ENCODE measurements at places on chromosomes 13 and 19.

DNA sequence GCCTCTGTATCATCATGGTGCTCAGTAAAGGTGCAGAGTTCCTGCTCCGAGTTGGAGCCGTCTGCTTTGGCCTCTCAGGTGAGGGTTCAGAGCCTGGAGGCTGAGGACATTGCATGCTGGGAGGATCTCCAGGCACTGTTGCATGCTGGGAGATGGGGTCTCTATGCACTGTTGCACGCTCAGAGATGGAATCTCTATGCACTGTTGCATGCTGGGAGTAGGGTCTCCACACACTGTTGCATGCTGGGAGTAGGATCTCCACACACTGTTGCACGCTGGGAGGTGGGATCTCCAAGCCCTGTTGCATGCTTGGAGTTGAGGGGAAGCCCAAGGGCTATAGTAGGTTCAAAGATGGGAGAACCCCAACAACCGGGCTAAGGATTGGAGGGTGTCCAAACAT lies 8.3 kb downstream of the CACNG6 start:
- DNase-seq = no peak

DNA sequence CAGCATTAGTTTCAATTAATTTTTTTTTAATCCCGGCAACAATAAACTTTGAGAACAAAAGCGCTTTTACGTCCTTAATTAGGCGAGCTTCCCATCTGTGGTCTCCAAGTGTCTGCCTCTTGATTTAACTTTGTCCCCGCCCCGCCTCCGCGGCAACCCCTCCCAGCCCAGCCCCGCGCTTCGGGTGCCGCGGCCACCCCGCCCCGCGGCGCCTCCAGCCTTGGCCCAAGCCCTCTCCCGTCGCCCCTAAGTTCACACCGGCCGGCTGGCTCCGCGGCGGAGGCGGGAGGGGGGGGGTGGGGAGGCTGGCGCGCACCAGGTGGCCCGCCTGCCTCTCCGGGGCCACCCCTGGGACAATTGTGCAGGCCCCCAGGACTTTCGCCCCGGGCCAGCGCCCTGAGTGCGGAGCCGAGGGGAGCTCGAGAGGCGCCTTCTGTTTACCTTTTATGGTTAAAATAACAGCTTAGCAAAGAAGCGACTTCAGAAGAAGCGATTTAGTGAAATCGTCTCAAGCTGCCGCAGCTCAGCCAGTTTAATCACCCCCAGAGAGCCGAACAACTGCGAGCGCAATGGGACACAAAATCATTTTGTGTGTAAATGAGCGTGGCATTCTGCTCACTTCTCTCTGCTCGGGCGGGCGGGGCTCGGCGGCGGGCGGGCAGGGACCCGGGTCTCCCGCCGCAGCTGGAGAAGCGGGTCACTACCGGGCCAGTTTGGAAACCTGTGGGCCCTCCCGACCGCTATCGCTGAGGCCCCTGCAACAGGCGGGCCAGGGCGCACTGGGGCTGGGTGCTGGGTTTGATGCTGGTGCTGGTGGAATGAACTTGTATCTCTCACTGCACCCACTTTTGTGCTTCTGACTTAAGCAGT lies 1.4 kb downstream of the KCTD15 start:
- no peak for DNase-seq

- DNase-seq = no peak
These were observed 118.0 kb downstream of the KL start for GRCh38 chr13:33134213-33134612.

DNA sequence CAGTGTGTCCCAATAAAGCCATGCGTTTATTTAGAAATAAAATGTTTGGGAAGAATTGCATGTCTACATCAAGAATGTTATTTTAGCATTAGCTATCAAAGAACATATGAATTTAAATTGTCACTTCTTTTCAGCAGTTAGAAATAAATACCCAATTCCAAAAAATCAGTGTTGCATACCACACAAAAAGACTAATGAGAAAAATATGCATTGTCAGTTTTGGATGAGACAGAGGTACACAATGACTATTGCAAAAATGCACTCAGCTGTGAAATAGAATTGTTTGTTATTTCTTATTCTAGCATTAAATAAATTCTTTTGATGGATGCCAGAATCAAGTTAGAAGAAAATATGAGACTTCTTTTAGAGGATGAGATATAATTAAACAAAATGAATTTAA lies 833.9 kb downstream of the SLITRK1 start:
- no peak for DNase-seq

GRCh38 chr19:7636691-7637373 lies at the start of gene STXBP2:
STXBP2 (plus strand) TSS chr19:7637110; CDS start chr19:7637150, 40 bp downstream.
- DNase-seq = peak; percentile 13

DNA sequence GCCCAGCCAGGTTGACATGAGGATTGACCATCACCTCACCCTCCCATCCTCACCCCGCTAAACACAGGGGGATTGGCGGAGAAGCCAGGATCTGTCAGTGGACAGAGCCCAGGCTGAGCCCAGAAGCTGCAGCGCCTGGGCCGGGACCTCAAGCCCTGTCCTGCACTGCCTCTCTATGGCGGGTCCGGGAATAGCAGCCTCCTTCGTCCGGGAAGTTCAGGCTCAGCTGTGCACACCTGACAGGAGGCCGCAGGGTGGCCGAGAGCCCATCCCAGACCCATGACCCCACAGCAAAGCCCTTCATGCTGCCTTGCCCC lies 67.8 kb downstream of the SPACA7 start:
- peak; percentile 6 for DNase-seq

GRCh38 chr13:53200498-53201453 lies 172.2 kb downstream of the OLFM4 start:
- DNase-seq = no peak

DNA sequence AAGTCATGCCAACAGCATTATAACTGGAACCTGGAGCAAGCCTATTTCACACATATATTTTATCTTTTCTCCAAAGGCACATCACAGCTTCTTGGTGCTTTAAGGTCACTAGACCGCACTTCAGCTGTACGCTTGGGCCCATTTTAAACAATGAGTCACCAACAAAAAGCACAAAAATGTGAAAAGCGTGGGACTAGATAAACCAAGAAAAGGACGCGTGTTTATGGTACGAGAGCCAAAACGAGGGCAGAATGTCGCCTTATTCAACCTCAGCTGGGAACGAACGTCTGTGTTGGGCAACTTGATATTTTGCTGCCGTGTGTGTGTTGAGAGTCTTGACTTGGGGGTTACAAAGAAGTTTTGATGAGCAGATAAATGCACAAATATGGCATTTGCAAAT lies 9.2 kb upstream of the EHD2 start:
- no peak for DNase-seq

DNA sequence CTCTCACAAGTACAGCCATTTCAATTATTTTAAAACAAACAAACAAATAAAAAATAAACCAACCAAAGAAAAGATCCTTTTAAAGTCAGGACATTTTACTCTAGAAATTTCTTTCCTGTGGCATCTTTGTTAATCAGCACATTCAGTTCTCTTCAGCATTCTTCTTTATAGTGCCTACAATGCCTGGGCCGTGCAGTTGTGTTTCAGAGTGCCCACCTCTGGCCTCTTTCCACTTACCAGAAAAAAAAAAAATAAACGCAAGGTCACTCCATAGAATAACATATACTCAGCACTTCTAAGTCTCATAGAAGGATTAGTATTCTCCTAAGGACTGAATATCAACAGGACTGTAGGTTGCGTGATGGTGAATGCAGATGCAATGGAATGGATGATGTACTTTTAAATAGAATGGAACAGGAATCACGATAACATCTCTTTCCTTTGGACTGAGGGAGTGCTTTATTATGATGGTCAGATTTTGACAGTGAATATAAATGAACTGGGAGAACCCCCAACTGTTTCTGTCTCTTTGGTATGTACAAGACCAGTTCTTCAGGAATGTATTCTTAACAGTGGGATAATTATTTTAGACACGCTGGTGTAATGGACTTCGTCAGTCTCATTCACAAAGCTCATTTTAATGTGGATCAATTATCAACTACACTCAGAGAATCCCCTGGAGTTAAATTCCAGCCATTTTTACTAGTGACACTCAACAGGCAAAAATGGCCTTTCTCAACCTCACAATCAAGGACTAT lies 125.0 kb upstream of the NBEA start:
- DNase-seq = peak; percentile 10

DNA sequence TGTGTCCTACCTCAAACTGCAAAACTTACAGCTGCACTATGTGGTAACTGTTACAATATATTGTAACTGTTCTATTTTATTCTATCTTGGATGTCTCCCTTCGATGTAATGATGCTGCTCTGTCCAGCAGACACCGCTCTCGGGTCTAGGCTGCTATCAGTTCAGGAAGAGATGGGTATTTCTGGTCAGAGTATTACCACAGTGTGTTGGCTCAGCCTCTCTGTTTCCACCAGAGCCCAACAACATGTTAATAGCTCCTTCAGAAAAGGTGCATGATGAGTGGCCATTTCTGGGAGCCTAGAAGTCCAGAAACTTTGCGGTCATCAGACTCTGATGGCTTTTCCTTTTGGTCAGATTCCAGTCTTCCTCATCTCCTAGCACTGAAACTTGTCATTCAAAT lies 35.9 kb upstream of the IGFL1 start:
- no peak for DNase-seq

DNA sequence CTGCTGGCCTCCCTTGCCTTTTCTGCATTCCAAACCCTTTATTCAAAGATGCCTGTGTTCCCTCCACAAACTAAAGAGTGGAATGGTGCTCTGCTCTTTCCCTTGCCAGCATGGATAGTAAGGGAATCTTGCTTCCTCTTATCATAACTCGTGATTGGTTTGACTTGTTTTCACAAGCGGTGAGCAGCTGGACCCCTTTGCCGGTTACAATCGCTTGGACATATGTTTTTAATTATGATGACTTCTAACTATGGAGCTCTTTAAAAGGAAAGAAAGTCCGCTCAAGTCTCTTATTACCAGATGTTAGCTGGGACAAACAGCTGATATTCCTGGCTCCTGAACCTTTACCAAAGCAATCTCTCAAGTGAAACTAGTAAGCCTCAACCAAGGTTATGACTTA lies 1094.7 kb downstream of the UQCRFS1 start:
- DNase-seq = no peak

GRCh38 chr13:75468098-75468497 lies 13.9 kb downstream of the TBC1D4 start:
- DNase-seq = no peak

- peak; percentile 89 for DNase-seq
These were observed at the start of gene DNAAF3 for GRCh38 chr19:55166530-55167268. DNAAF3 (minus strand) TSS chr19:55166613; CDS start chr19:55166413, 200 bp downstream.

- no peak for DNase-seq
These were observed 223.6 kb downstream of the TM9SF2 start for GRCh38 chr13:99724633-99725517.

DNA sequence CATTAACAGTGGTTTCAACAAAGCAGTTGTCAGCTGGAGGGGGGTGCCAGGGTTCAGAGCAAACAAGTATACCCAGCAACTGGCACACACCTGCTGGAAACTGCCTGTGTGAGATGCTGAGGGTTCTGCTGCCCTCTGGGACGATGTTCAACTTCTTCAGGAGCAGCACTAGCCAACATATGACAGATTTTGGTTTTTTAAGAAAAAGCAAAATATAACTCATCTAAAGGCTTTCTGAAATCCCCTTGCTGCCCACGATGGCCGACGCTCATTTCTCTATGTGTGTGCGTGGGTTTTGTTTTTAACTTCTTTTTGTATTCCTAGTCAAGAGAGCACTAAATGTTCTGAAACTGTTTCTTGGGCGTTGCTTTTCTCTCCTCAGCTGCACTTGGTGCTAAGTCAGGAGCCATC lies 79.9 kb downstream of the MRPL57 start:
- DNase-seq = no peak

GRCh38 chr19:39408392-39409207 lies 2.0 kb downstream of the ZFP36 start:
- no peak for DNase-seq

DNA sequence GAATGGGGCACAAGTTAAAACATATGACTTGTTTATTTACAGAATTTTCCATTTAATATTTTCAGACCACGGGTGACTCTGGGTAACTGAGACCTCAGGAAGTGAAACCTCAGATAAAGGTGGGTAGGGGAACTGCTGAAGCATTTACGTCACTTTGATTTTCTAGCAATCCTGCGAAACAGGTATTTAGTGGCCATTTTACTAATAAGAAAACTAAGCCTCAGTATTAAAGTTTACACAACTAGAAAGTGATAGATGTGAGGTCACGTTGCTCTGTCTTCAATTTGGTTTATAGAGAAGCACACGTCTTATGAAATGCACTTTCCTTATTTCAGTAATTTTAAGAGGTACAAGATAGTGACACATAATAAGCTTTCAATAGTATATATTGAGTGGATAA lies 402.8 kb downstream of the FGF9 start:
- no peak for DNase-seq

DNA sequence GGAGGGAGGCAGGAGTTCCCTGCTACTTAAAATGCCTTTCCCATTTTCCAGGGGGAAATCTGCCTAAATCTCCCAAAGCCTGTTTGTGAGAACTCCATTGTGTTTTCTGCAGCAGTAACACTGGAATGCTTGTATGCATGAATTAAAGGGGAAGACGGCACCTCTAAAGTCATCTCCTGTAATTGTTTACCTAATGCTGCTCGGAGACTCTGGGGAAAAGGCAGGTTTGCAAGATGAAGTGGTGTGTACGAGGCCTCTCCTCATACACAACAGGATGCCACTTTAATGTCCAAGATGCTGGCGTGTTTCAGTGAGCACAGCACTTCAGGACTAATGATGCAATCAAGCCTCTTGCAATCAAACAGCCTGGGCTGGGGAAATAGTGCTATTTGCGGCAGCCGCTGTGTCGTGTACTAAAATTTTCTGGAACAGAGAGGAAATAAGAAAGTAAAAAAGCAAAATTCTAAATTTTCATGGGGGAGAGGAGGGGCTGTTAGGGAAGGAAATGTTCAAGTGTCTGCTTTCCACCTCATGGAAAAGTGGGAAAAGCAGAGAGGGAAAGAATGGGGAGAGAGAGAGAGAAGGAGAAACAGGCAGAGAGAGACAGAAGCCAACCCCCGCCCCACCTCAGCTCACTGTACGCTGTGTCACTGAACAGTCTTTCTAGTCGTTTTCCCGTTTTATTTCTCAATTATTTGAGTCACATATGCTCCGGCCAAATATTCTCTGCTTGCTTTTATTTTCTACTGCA lies 32.9 kb downstream of the TSHZ3 start:
- no peak for DNase-seq

DNA sequence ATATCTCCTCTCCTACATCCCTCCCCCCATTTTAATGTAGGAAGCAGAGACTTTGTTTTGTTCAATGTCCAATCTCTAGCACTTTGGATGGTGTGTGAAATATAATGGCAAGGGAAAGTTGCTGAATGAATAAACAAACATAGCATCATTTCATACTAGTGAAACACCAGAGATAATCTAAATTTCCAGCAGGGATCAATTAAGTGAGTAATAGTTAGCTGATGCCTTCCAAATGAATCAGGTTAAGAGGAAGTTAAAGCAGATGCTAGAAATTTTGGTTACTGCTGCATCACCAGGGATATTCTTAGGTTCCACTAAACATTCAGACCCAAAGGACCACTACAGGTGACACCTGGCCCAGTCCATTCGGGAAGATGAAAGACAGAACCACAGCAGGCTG lies 8.1 kb downstream of the MRPS31 start:
- DNase-seq = no peak
